ENCODE measurements at places on chromosomes 4 and X. TPM values are rescaled to one million over a fixed set of nuclear protein-coding genes. Genes with fewer than 3 reads are reported as not detected.
A peak's percentile ranks its signal among the peaks of the same experiment; 100 is the strongest.

GRCh38 chr4:138749303-138749702 lies 266.3 kb upstream of the NOCT start:
- peak; percentile 30 for DNase-seq

GRCh38 chrX:114338870-114339269 lies 245.0 kb upstream of the HTR2C start:
- DNase-seq = no peak

DNA sequence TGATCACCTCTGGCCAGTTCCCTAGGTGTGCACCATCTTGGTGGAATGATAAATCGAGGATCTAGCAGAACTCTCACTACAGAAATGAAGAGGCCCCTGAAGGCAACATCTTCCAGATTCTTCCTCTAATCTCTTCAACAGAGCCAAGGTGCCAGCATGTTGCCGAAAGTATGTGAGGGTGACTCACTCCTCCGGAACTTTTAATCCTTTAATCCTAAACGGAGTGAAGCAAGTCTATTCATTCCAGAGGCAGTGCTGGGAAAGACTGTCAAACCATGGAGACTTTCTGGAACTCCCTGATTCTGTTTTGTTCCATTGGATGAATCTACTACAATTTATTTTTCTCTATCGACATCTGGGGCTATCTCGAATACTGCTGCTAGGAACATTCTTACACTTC lies 68.7 kb downstream of the SUPT20HL2 start:
- DNase-seq = no peak

- no peak for DNase-seq
Measured at GRCh38 chrX:19800821-19801374, 86.5 kb downstream of the SH3KBP1 start.

GRCh38 chr4:121143131-121143530 lies 21.0 kb downstream of the TNIP3 start:
- DNase-seq = no peak

DNA sequence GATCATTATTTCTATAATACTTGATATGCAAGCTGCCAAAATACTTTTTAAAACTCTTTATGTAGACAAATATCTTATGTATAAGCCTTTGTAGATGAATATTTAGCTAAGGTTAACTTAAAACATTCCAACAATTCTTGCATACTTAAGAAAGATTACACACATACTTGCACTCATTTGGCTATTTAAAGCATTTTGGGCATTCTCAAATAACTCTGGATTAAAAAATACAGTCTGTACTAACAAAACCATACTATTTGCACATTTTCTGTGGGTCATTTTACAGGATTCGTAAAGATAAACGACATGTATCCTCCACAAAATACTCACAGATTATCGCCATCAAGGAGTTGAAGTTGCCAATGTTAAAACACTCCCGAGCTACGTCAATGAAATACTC lies 26.5 kb downstream of the RASGEF1B start:
- no peak for DNase-seq

DNA sequence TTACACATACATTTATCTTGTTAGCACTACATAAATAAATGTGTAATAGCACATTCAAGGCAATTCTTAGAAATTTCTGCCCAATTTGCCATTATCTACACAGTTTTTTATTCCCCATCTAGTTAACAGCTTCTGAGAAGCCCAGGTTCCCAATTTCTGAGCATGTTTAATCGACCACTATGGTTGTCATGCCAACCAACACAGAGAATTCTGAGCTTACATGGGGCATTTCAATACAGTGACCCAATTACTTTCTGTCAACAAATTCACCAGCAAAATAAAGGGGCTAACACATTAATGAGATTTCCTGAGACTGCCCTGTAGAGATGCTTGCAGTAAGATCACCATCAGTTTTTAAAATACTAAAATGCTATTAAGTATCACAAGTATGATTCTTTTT lies 22.0 kb downstream of the GPM6A start:
- DNase-seq = no peak

DNA sequence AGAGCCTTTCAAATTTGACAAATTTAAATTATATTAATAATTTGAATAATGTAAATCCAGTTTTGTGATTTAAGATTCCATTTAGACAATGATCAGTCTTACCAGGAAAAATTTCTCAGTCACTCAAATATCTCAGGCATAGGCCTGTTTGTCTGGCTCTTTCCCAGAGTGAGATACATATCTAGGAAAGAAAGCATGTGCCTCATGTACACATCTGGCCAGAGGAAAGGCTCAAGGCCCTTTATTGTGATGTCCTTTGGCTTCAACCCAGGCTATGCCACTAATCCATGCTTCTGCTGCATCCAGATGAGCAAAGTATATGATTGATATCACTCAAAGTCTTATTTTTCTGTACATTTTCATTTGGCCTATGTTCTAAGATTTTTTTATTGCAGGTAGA lies 473.3 kb upstream of the ADGRL3 start:
- DNase-seq = no peak

- DNase-seq = no peak
Measured at GRCh38 chrX:71251466-71251973, 2.4 kb downstream of the ZMYM3 start.

DNA sequence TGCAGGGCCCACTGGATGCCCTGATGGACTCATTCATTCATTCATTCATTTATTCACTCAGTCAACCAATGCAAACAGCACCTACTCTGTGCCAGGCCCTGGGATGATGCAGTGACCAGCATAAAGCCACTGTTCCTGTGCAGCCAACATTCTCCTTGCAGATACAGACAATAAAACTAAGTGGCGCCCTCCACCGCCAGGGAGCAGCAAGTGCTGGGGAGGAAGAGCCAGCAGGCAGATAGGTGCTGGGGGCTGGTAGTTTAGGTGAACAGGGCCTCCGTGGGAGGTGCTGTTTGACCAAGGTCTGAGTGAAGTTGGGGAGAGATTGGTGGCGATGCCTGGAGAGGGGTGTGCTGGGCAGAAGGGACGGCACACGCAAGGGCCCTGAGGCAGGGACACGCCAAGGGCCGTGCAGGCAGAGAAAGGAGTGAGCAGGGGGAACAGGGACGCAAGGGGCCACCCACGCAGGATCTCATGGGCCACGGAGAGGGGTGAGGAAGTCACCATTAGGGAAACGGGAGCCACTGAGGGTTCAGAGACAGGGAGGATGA lies 65.5 kb downstream of the WFS1 start:
- no peak for DNase-seq

DNA sequence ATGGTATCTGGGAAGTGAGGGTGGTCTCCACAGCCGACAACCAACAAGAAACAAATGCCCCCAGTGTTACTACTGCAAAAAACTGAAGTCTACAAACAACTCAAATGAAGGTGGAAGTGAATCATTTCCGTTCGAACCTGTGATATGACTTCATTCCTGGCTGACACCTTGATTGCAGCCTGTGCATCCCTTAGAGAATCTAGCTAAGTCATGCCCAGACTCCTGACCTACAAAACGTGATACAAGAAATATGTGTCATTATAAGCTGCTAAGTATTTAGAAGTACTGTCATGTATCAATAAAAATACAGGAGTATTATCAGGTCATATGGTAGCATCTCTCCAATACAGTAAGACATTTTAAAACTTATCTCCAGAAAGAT lies 959.7 kb upstream of the LCORL start:
- no peak for DNase-seq

DNA sequence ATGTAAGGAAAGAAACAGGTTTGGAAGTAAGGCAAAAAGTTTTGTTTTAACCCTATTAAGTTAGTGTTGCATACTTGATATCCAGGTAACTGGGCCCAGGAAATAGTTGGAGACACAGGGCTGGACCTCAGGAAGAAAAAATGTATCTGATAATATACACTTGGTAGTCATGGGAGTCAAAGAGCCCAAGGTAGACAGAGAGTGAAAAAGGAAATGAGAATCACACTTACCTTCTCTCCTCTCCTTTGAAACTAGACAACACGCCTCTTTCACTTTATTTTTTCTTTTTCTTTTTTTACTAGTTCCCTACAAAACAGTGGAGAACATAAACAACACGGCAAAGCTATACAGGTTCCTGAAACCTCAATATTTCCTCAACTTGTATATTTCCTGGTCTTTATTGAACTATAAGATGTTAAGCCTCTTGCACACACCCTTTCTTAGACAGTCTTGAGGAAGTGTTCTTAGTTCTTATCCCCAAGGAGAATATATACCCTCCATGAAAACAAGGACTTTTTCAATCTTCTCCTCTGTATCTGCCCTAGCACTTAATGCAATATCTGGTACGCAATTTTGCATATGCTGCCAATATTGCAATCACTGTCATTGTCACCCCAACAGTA lies 27.2 kb downstream of the SYTL4 start:
- DNase-seq = no peak

DNA sequence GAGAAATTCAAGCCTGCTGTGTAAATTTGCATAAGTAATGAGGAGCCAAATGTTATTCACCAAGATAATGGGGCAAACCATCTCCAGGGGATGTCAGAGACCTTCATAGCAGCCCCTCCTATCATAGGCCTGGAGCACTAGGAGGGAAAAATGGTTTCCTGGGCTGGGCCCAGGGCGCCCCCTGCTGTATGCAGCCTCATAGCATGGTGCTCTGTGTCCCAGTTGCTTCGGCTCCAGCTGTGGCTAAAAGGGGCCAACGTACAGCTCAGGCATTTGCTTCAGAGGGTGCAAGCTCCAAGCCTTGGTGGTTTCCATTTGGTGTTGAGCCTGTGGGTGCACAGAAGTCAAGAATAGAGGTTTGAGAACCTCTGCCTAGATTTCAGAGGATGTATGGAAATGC lies 859.3 kb downstream of the RPA4 start:
- DNase-seq = no peak

DNA sequence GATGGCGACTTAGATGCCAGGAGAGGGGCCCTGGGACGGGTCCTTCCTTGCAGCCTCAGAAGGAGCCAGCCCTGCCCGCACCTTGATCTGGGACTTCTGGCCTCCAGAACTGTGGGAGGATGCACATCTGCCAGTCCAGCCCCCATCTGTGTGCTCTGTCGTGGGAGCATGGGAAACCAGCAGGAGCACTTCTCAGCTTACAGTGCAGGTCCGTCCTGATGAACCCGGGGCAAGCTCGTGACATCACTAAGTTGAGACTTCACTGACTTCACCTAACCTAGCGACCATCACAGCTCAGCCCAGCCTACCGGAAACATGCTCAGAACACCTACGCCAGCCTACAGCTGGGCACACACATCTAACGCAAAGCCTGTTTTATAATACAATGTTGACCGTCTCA lies 38.1 kb downstream of the ABLIM2 start:
- no peak for DNase-seq

DNA sequence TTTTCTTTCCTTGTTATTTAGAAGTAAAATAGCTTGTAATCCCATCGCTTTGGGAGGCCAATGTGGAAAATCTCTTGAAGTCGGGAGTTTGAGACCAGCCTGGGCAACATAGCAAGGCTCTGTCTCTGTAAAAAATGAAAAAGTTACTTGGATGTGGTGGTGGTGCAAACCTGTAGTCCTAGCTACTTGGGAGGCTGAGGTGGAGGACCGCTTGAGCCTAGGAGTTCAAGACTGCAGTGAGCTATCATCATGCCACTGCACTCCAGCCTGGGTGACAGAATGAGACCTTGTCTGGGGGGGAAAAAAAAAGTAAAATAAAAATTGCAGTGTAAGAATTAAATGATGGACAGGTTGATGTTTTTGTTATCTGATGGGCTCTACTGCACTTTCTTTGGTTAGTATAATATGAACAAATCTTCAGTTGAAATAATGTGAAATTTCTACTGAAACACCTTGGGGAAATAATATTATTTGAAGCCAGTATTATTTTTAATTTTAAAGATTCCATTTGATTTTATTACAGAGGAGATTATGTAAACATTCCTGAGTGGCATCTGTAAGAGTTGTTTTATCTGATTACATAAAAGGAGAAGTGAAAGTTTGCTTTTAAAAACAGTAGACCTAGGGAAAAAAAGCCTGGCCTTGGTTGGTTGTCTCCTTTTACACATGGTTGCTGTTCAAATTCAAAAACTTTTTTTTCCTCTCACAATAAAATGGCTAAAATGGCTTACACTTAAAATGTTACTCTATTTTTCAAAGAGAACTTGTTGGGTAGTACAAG lies 10.5 kb upstream of the NDUFC1 start:
- no peak for DNase-seq

GRCh38 chr4:120418146-120418545 lies 351.5 kb upstream of the MAD2L1 start:
- no peak for DNase-seq

- DNase-seq = no peak
Measured at GRCh38 chr4:169209388-169209883, 61.3 kb downstream of the SH3RF1 start.

DNA sequence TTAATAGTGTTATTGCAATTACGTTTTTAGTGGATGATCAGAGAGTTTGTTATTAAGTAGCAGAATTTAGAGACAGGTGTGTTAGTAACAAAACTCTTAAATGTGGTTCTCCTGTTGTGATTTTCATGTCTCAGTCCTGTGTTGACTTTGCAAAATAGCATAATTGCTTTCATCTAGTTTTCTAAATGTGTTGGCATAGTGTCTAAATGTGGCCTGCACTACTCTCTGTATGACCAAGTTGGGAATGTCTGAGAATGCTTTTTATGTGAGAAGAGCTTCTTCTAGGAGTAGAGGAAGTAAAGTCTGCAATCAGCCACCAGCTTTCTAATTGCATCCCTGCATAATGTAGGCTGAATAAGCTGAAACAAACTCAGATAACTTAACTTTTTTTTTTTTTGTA lies 158.6 kb upstream of the FAT1 start:
- no peak for DNase-seq

- DNase-seq = no peak
Measured at GRCh38 chr4:95516528-95517017, 32.2 kb downstream of the UNC5C start.

- DNase-seq = no peak
Measured at GRCh38 chrX:24306440-24306839, 7.4 kb downstream of the SUPT20HL2 start.

Gene EDA2R
- 0.30 TPM for total RNA-seq

Gene GABRB1
- not detected for total RNA-seq

Gene TMEM271
- not detected for total RNA-seq

Gene NPY2R
- total RNA-seq = not detected

Gene SLC2A9
- 7.5 TPM for total RNA-seq

Gene MAGEA2
- total RNA-seq = 0.20 TPM

Gene GALNTL6
- not detected for total RNA-seq

Gene ADRA2C
- total RNA-seq = 6.3 TPM

Gene FAM149A
- total RNA-seq = 11.0 TPM

Gene LEF1
- 7.5 TPM for total RNA-seq

Gene SATL1
- total RNA-seq = not detected

Gene ATOH1
- not detected for total RNA-seq

Gene XK
- total RNA-seq = under 0.01 TPM

Gene HHIP
- 37.7 TPM for total RNA-seq
